MG63 (cell line): ENCODE measurements at places on chromosomes 6 and 20.

- no peak for DNase-seq
These were observed 33.2 kb upstream of the SLC22A23 start for GRCh38 chr6:3489961-3490624.

DNA sequence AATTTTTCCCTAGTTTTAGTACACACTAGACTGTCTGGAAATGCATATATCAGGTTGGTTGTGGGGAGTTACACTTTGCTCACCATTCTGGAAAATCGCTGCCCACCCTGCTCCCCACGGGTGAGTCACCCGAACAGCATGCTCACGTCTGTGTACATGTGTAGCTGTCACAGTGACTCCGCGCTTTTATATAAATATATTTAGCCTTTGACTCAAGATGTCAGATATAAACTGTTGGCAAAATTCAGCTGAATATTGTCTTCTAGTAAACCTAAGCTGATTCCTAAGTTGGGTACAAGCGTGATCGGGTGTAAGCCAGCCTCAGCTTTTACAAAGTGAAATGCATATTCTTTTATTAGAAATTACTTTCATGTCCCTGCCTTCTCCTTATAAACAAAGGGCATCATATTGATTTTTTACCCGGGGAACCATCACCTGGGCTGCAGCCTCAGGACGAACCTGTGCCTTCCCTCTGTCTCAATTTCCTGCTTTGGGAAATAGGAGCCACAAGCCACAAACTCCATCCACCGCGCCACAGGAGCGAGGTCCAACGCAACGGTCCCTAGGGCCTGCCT lies 4.3 kb downstream of the SDCBP2 start:
- DNase-seq, result peak; percentile 62

DNA sequence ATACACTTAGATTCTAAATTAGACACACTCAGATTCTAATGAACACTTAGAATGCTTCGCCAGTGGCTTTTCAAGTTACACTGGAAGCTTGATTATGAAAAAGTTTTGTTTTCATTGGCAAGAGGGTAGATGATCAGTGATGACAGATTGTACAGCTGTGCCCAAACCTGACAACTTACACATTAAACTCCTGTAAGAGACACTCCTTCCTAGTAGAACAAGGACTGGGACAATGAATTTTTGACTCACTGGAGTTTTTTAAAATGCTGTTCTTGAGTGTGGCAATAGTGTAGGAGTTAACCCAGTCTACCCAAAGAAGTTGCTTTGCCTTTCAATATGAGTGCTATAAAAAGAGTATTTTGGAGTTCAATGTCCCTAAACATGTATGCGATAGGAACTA lies 140.8 kb downstream of the SLC16A10 start:
- no peak for DNase-seq

DNA sequence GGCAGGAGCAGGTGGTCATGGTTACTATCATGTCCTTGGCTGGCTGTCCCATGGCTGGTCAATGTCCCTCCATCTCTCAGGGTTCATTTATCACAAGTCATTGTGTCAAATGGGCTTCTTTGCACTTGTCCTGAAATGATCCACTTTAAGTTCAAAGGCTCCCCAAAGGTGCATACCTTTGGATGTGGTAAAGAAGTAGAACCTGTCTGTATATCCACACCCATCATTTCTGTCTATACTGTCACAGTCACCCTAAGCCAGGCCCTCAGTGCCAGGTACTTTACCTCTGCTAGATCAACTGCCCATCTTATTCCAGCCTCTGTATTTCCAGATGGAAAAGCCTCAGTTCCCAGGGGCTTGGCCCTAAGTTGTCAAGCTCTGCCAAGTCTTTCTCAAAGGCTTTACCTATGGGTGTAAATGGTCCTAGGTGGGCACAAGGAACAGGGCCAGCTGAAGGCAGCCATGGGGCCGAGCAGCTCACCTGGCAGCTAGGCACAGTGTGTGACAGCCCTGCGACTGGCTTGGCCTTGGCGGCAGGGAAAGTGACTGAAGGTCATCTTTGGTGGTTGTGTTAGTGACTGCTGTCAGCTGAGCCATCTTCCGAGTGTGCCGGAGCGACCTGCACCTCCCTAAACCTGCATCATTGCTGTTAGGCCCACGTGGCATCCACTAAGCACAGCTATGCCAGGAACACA lies 198.4 kb downstream of the SYNDIG1 start:
- DNase-seq, result no peak

DNA sequence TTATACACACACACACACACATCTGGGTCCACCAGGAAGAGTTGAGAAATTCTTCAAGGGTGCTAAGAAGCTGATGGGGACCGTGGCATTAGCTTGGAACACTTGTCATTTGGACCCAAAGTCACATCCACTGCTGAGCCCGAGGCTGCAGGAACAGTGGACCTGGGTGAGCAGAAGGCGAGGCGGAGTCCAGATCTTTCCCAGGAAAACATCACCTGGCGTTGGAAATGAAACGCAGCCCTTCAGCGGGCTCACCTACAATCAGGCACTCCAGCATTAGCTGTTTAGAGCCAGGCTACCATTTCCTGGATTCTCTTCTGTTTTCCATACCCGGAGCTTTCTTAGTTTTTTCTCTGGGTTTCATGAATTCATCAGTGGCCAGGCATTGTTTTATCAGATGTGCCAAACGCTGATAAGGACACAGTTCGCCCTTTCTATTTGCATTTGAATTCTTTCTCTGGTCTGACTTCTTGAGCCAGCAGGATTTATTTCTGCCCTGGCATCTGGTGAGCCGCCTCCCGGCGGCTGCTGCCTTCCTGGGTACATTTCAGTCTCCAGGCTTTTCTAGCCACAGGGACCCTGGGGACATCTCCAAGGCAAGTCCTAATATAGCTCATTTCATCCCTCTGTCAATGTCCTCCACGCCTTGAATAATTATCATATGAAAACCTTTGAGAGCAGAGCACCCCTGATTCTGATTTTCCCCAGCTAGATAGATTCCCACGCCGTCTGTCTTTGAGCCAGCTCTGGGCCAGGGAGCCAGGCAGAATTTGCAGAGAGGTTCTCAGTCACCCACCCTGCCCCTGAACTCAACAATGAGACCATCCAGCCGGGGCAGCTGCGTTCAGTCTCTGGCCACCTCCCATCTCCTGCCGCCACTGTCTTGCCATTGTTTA lies 170.9 kb downstream of the TTLL2 start:
- no peak for DNase-seq

DNA sequence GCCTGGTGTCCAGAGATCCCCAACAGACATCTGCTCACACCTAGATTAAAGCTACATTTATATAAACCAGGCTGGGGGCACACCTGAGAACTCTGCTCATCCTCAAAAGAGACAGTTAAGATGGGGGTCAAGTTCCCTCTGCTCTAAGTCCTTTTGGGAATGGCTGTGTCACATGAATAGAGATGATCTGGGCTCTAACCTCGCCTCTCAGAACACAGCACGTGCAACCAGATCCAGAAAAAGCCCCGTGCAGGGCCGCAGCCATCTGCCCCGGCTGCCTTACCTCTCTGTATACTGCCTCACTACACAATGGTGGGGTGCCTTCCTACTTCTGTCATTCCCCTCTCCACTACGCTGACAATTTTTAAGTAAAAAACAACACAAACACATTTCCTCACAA lies 5.9 kb downstream of the MTCH1 start:
- no peak for DNase-seq

DNA sequence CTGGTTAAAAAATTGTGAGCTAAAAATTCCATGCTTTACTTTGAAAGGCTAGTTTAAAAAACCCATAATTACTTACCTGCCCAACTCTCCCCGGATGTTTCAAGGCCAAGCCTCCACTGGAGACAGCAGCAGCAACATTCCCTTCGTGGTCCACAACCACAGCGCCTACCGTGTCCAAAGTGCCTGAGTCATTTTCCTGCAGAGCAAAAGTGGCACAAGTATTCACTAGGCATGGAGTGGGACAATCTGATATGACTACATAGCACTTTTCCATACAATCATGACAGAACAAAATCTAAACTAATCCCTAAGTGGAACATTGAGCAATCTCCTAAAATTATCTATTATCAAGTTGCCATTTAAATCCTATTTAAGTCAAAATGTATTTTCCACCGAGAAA lies 104.8 kb downstream of the TASP1 start:
- DNase-seq, result no peak

GRCh38 chr20:49990271-49990720 lies 7.5 kb downstream of the SNAI1 start:
- peak; percentile 85 for DNase-seq

DNA sequence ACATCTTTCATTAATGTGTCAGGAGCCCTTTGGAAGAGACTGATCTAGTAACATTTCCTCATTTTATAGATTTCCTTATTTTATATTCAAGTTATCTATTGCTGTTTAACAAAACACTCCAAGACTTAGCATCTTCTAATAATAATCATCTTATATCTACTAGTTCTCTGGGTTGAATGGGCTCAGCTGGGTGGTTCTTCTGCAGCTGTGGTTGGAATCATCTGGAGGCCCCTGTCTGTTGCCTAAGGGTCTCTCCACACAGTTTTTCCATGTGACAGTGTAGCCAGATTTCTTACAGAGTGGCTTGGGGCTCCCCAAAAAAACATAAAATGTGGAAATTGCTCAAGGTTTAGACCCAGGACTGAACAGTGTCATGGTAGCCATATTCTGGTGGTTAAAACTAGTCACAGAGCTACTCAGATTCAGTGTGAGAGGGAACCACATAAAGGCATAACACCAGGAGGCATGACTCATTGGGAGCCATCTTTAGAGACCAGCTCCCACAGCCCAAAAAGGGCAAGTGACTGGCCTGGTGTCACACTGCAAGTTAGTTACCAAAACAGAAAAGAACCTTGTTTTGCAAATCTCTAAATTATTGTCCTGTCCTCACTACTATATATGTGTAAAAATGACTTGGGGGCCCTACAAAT lies 11.5 kb downstream of the SLC2A10 start:
- DNase-seq, result no peak

GRCh38 chr20:59933296-59933848 lies at the start of gene SYCP2:
SYCP2 (minus strand) TSS chr20:59933637; CDS start chr20:59922413, 11,224 bp downstream.
- peak; percentile 62 for DNase-seq

DNA sequence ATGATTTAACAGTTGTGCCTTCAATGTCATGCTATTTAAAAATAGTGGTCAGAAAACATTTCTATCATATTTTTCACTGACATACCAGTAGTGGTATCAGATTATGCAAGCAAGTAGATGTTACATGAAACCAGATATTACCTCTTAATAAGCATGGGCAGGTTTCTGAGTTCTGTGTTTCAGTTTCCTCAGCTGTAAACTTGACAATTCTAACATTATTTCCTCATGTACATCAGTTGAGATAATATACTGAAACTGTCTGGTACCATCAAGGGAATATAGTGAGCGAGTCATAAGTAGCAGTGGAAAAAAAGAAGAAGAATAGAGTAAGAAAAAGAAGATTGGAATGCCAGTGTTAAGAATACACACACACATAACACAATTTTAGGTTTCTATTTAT lies 477.9 kb upstream of the MANEA start:
- no peak for DNase-seq

DNA sequence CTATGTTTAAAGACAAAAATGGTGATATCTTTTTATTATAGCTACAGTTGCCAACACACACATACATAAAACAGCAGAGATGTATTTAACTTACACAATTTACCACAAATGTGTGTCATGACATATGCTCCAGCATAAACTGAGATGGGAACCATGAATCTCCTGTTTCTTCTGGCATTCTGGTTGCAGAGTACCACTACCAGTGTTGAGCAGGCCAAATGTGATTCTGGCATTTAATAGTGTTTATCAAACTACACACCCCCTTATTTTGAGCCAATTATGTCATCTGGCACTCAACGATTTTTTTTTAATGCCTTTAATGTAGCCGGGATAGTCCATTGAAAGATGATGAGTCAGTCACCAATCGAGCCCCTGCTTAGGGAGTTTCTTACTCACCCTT lies 59.0 kb upstream of the TPD52L1 start:
- DNase-seq, result peak; percentile 36

GRCh38 chr6:83921315-83921714 lies 61.8 kb downstream of the CYB5R4 start:
- DNase-seq, result no peak

GRCh38 chr6:108635505-108636226 lies 74.9 kb downstream of the FOXO3 start:
- no peak for DNase-seq

- DNase-seq, result no peak
These were observed 551.1 kb upstream of the SYNCRIP start for GRCh38 chr6:86193821-86194220.

- DNase-seq, result no peak
These were observed 175.6 kb upstream of the PDE7B start for GRCh38 chr6:135675862-135676261.

- DNase-seq, result no peak
These were observed 181.9 kb upstream of the CCN2 start for GRCh38 chr6:132132924-132133639.

DNA sequence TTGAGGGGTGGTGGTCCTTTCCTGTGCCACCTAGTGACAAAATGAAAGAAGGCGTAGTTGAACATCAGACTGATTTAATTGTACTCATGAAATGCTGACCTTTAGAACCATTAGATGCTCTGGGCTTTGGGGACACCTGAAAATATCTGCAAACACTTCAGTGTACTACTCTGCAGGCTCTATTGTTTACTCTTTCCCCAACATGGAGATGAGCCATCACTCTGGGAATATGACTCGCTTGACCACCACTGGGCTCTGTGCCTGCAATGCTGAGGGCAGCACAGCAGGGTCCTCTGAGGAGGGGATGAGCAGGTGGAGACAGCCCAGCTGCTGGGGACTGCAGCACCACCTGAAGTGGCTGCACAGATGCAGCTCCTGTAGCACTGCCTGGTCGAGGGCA lies 74.8 kb upstream of the SLC24A3 start:
- no peak for DNase-seq

DNA sequence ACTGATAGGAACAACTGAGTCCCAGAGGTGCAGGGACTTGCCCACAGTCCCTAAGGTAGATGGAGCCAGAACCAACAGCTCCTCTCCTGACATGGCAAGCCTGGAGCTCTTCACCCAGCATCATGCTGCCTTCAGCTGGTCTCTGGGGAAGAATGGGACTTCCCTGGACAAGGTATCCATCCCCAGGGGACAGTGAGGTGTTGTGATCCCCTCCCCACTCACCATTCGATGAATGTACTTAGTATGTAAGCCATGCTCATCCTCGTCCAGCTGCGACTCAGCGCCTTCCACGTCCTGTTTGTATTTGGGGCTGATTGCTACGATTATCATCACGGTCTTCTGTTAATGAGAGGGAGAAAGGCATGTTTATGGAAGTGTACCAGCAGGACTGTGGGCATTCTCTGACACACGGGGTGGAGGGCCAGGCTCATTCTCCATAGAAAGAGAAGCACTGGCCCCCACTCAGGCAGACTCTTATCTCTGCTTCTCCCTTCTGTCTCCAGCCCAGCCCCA lies 39.4 kb downstream of the TRAF3IP2 start:
- no peak for DNase-seq
